ENCODE measurements at places on chromosomes 13 and 19.

DNA sequence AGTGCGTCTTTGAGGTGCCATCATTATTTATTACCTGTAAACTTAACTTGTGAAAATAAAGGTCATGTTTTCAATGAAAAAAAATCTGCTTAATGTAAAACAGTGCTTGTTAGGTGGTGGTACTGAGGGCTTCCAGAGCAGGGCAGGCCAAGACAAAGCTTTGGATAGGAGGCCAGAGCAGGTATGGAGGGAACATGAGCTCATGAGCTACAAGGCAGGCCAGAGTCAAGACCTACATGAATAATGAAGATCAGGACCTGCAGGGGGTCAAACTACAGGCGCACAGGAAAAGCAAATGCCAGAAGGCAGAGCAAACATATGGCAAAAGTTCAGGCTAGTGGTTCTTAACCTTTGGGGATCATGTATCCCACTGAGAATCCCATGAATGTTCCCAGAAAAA is 343.5 kb downstream of the GPC5 start:
- no peak for DNase-seq

DNA sequence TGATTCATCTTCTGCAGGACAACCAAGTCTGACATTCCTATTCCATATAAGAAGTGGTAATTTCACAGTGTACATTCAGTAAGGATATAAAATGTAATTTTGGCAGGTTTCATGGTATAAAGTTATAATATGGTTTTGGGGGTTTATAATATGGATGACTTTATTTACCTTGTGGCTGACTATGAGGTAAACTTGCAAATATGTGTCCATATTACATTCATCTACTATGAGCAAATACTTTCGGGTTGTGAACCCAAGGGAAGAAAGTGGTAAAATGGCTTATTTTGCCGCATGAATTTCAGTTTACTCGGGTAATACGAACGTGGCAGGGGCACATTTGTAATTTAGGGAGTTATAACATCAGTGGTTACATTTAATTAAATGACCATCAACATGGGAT is 86.7 kb upstream of the TNFSF11 start:
- DNase-seq, result no peak

GRCh38 chr13:26372747-26373146 is 118.8 kb downstream of the CDK8 start:
- no peak for DNase-seq

DNA sequence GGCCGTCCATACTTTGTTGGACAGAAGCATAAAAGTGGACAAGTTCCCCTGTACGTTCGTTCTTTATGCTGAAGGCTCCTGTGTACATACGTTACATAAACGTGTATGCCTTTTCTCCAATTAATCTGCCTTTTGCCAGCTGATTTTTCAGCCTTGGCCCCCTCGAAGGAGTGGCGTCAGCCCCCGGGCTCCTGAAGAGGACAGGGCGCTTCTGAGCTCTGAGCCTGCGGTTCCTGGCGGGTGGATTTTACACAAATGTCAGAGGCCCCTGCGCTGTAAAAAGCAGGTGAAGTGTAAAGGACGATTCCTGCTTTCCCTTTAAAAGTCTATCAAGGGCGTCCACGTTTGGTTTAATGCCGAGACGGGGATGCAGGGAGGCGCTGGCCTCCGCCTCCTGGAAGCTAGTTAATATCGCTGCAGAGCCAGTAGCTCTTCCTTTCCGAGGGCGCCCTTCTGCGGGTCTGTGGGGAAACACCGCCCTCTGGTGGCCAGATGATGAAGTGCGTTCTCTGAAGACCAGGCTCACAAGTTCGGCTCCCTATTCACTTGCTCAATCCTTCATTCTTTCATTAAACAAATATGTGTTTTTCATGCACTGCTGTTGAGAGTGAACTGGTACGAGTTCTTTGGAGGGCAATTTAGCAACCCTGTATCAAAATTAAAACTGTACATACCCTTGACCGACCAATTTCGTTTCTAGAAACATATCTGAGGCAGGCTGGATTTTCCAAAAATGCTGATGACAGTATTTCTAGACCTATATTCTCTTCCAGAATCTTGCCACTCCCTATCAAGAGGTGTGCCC is 62.0 kb downstream of the GPR12 start:
- peak; percentile 48 for DNase-seq

DNA sequence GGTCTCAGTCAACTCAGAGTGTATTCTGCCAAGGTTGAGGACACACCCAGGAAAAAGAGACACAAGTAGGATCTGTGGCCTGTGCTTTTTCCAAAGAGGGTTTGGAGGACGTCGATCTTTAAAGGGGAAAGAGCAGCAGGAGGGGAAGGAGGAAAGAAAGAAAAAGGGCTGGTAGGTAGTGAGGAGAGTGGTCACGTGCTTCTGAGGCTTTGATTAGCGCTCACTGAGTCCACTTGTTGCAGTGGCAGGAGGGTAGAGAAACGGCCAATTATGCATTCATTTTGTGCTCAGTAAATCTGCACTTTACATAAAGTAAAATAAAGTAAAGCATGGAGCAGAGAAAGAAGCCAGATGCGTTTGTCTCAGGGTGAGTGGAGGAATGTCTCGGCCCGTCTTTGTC is 126.0 kb upstream of the VSTM2B start:
- no peak for DNase-seq
